Amniotic stem cell (primary cell): ENCODE measurements at places on chromosomes 2 and 18.

DNA sequence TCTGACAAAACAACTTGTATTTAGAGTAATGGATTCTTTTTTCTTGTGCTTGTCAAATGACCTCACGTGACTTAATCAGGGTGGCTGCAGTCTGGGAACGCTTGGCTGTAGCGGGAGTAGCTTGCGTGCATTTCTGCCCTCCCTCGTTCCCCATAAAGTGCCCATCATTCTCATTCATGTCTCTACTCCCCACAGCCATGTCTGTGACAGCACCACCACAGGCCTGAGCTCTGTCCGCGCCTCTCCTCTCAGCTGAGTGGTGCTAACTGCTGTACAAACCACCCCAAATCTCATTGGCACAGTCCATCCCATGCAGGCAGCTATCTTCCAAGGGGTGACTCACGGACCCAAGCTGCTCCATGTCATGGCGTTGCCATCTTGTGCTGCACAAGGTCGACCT, 161.7 kb downstream of the TSN start:
- DNase-seq: no peak

DNA sequence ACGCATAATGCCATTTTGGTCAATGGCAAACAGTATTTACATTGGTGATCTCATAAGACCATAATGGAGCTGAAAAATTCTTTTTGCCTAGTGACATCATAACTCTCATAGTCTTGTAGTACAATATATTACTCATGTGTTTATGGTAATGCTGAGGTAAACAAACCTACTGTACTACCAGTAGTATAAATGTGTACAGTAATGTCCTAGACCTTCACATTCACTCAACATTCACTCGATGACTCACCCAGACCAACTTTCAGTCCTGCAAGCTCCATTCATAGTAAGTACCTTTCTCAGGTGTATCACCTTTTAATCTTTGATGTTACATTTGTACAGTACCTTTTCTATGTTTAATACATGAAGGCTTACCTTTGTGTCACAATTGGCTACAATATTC, 558.2 kb upstream of the PIK3C3 start:
- no peak for DNase-seq

DNA sequence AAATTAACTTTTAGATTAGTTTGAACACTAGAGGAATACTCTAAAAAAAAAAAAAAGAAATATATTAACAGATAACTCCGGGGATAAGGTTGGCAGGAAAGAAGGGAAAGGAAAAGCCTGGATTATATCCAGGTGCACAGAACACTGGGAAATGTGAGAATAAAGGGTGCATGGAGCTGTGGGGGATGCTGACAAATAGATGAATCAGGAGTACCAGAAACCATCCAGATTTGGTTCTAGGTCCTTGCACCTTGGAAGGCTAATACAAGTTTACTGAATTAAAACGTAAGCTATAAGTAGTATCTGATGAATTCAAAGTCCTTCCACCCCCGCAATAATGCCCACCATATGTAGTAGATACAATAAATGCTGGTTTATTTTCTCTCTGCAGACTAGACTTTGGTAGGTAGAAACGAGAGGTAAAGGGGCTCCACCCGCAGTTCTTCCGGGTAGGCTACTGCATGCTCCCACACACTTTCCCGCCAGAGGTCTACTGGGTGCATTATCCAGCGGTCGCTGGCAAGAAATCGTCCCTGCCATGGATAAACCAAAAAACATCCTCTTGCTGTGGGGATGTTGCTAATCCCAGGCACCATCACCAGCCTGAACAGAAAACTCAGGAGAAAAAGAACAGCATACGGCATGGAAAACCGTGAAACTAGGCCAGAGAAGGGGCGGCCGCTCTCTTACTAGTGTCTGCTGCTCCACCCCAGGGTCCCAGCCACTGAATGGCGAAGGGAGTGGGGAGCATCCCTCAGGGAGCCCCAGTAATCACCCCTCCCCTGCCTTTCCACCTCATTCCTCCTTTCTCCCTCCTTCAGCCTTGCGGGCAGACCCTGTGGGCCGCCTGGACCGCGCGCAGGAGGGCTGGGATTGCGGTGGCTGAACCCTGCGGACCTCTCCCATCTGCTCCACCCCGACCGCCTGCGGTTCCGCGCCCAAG, 1.5 kb downstream of the CNRIP1 start:
- no peak for DNase-seq

DNA sequence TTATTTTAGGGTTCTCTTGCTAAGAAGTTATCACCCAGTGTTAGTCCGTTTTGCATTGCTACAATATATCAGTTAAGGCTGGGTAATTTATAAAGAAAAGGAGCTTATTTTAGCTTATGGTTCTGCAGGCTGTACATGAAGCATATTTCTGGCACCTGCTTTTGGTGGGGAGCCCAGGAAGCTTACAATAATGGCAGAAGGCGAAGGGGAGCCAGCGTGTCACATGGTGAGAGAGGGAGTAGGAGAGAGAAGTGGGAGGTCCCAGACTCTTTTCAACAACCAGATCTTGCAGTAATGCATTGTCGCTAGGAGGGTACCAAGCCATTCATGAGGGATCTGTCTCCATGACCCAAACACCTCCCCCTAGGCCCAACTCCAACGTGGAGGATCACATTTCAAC, 688.8 kb upstream of the PIK3C3 start:
- DNase-seq: no peak

DNA sequence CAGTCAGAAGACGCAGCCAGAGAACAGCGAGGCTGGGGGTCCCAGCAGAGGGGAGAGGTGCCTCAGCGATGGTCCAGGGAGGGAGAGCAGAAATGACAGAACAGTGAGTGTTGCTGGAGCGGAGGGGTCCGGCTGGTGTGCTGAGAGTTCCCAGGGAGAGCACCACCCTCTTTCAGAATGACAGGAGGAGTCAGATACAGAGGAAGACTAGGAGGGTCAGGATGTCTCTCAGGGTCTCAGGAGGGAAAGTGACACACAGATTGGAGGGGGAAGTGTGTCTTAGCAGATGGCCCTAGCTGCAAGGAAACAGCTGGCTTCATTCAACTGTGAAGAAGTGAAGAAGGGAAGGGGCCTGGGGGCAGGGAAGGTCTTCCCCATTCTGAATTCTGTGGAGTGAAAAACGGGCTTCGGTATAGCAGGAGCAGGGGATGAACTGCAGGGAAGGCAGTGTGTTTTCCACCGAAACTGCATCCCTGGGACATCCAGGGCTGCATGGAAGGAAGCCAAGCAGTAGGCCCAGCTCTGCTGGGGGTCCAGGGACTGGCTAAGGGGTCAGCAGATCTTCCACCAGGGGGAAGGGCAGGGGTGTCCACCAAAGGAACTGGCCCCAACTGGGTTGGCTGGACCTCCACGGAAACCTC, 90.0 kb upstream of the OTOS start:
- DNase-seq: no peak

- DNase-seq: no peak
Measured at GRCh38 chr2:174752403-174753037, 11.8 kb downstream of the CHRNA1 start.

DNA sequence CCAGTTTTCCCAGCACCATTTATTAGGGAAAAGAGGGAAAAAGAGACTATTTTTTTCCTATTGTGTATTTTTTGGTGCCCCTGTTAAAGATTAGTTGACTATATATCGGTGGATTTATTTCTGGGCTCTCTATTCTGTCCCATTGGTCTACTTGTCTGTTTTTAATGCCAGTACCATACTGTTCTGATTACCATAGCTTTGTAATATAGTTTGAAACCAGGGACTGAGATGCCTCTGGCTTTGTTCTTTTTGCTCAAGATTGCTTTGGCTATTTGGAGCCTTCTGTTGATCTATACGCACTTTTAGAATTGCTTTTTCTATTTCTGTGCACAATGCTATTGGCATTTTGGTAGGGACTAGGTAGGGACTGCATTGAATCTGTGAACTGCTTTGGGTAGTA, 151.7 kb downstream of the ADCYAP1 start:
- DNase-seq: no peak

- DNase-seq: no peak
Measured at GRCh38 chr2:74779265-74779558, 54.7 kb upstream of the HK2 start.

DNA sequence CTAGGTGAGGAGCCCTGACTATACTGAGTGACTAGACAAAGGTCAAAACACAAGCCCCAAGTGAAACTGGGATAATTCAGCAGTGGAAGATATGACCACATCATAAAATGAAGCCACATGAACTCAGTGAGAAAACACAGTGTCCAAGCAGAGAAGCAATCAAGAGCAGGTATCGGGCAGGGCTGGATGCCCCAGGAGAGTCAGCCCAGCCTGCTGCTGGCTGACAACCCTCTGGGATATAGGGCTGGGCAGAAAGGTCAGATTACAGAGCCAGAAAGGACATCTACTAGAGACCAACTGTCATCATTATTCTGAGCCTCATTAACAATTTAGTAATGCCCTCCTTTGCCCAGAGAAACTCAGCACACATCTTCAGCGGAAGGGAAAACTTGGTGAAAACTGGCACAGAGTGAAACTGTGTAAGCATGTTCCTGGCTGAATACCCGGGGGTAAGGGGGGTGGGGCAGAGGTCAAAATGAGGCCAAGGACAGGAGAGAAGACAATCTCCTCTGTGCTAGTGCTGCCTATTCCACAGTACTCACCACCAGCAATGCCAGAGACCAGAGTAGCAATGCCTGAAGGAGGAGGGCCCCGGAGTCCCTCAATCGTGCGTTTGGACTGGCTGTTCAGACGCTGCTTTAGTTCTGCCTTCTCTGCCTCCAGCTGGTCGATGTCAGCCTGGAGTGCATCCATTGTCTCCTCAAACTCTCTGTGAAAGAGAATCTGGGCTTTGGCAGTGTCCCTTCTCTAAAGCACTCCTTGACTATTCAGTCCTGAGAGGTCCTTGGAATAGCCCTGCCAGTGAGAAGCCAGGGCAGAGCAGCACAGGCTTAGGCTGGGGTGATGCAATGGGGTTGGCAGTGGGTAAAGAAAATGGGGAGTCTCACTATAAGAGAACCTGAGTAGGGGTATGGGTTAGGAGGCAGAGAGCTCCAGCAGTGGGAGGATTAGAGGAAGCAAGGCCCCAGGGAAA, 15.3 kb downstream of the DCTN1 start:
- DNase-seq: no peak

DNA sequence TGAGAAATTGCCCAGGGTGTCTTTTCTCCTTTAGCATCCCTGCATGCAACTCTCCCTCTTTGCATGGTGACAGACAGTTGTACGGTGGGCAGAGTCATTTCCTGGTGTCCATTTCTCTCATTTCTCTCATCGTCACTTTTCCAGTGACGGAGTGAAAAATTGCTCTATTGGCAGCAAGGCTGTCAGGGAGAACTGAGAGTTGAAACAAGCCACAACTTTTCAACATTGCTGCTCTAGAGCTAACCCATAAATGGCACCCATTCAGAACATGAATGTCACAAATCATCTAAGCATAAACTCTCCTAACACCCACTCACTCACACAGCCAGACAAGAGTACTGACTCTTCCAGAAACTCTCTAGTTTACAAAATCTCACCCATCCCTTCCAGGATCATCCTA, 55.7 kb downstream of the ZC3H8 start:
- no peak for DNase-seq

GRCh38 chr2:191245046-191245868, at the start of gene MYO1B:
Gene MYO1B (plus strand): TSS chr2:191245404. CDS start chr2:191276896, 31,492 bp downstream.
- DNase-seq: peak; percentile 36

GRCh38 chr2:68253219-68254068, 1.1 kb upstream of the PPP3R1 start:
- no peak for DNase-seq

- no peak for DNase-seq
Measured at GRCh38 chr2:3160751-3161330, 216.8 kb downstream of the EIPR1 start.

DNA sequence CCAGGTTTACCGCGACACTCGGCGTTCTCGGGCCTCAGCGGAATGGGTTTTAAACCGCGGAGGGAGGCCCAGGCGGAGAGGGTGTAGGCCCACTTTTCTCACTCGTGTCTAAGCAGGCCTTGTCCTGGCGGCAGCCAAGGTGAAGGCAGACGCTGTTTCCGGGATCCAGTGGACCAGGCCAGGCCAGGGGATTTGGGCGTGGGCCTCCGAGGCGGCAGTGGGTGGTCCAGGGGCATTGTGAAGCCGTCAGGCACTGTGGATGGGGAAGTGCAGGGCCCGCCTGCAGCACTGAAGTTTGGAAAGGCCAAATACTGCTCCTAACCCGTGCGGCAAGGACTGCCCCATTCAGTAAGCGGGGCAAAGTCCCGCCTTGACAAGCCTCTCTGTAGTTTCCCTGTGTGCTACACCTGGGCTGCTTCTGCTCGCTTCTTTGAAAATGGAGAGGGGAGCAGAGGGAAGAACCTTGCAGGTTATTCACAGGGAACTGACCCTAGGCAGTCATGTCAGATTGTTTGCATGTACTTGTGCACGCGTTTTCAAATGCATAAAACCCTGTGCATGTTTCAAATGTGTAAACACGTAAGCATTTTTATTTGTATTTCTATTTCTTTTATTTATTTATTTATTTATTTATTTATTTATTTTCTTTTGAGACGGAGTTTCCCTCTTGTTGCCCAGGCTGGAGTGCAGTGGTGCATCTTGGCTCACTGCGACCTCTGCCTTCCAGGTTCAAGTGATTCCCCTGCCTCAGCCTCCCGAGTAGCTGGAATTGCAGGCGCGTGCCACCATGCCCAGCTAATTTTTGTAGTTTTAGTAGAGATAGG, 7.5 kb upstream of the DLX2 start:
- DNase-seq: no peak

DNA sequence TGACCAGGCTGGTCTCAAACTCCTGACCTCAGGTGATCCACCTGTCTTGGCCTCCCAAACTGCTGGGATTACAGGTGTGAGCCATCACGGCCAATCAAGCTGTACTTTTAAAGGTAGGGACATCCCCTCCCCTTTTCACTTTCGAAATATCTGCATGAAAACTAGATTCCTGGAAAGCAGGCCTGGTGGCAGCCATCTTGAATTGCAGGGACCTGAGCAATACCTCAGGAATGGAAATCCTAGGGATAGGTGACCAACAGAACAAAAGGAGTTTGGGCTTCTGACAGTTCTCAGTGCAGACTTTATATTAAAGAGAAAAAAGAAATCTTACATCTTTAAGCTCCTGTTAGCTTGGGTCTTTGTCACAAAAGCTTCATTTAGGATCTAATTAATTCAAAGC, 62.6 kb downstream of the KLF7 start:
- DNase-seq: no peak

DNA sequence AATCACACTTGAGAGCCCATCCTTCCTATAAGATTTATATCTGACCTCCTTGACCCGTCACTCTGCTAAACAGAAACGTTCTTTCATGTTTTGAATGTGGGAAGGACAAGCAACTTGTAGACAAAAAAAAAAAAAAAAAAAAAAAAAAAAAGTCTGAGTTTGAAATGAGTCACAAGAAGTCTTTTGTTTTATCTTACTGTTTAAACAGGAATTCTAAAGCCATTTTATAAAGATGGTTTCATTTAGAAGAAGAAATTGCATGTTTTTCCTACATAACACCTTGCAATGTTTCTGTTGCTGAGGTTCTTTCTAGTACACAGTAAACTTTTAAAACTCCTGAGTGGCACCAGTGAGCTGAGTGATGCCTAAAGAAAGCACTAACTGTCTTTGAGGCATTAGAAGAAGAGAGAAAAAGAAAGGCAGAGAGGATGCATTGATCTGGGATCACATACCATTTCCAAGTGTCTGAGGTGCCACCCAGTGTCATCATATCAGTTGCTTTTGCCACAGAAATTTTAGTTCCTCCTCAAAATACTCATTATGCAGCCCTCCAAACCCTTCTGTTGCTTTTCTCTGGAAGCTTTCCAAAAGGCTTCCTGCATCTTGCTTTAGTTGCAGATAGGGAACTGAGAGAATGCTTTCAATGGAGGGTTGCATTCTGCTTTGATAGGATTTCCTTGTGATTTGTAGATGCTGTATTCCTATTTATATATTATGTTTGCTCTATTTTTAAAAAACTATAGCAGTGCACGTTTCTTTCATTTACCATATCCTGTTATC, 69.1 kb downstream of the ACVR2A start:
- no peak for DNase-seq

- DNase-seq: no peak
Measured at GRCh38 chr2:193847130-193847529, 1652.4 kb upstream of the TMEFF2 start.
